ENCODE measurements at places on chromosomes 1 and 21.

DNA sequence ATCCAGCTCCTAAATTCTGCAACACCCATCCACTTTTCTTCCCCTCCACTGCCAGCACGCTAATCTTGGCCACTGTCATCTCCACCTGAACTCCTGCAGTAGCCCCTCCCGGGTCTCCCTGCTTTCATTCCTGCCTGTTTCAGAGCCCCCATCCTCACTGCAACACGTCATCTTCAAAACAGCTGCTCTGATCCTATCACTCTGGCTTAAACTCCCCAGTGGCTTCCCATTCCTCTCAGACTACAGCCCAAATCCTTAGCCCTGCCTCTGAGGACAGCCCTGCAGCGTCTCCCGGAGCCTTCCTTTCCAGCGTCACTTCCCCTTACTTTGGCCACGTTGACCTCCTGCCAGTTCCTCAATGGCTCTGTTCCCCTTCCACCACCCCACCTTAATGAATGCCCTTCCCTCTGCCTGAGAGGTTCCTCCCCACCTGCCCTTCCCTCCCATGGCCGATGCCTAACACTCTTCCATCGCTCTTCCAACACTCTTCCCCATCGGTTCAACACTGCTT is 22.9 kb upstream of the IFNAR2 start:
- DNase-seq = no peak

GRCh38 chr1:211710566-211711314 is 35.3 kb upstream of the NEK2 start:
- DNase-seq = no peak

- no peak for DNase-seq
Observed at GRCh38 chr1:34696981-34697380, 57.9 kb upstream of the GJB5 start.

- no peak for DNase-seq
Observed at GRCh38 chr1:109754738-109755137, 9.0 kb downstream of the EPS8L3 start.

- DNase-seq = no peak
Observed at GRCh38 chr1:18992646-18993045, 36.2 kb upstream of the IFFO2 start.

DNA sequence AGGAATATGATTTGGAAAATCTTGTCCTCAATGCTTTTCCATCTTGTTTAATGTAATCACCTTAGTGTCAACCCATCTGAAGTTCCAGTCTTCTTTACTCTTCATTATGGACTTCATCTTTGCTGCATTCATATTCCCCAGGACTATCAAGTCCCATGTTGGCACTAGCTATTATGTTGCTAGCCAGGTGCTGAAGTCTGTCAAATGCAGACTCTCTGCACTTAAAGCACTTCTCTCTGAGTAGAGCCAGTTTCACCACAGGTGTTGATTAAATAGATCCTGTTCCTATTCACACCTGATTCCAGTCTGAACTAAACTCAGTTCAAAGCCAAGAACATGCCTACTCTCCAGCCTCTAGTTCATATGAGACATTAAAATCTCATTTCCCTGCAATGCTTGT is 75.0 kb upstream of the PKN2 start:
- DNase-seq = no peak

GRCh38 chr21:43357715-43358430 is 69.1 kb downstream of the SIK1 start:
- DNase-seq = no peak

- no peak for DNase-seq
Observed at GRCh38 chr1:105004515-105004914, 1254.8 kb downstream of the AMY1C start.

- no peak for DNase-seq
Observed at GRCh38 chr1:64327119-64327518, 123.7 kb downstream of the UBE2U start.

DNA sequence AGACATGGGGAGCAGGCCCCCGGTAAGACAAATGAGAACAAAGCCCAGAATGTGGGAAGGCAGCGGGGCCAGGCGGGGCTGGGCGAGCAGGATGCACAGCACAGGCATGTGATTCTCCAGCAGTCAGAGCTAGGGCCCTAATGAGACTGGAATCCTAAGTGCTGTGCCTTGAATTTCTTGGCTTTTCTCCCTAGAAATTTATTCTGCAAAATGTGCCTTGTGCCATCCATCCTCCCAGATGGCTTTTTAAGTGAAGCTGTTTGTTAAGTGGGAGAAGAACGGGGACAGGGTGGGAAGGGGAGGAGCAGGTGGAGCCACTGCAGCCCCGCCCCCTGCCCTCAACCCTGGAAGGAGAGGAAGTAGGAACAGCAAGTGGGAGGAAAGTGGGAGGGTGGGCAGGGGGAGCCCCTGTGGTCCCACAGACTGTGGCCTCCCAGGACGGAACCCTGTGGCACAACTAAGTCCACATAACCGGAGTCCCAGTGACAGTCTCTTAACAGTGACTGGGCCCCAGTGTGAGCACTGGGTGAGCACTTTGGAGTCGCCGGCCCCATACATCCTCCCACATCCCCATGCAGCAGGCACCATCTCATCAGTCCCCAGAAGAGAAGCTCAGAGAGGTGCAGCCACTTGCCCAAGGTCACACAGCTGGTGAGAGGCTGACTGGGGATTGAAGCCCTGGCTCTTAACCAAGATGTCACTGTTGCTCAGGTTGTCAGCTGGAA is 216.9 kb downstream of the MATN1 start:
- DNase-seq = no peak

DNA sequence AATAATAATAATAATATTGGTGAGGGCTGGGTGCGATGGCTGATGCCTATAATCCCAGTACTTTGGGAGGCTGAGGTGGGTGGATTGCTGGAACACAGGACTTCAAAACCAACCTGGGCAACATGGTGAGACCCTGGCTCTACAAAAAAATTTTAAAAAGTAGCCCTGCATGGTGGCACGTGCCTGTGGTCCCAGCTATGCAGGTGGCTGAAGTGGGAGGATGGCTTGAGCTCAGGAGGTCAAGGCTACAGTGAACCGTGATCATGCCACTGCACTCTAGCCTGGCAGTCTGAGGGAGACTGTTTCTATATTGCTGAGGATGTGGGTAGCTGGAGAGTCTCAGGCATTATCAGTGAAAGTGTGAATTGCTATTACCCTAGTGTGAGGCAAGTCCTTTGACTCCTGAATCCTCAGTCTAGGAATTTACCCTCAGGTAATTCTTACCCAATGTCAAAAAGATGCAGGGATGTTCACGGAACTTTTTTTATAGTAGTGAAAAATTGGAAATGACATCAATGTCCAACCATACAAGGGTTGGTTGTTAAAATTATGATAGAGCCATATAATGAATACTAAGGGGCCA is 61.8 kb upstream of the RPL11 start:
- no peak for DNase-seq

DNA sequence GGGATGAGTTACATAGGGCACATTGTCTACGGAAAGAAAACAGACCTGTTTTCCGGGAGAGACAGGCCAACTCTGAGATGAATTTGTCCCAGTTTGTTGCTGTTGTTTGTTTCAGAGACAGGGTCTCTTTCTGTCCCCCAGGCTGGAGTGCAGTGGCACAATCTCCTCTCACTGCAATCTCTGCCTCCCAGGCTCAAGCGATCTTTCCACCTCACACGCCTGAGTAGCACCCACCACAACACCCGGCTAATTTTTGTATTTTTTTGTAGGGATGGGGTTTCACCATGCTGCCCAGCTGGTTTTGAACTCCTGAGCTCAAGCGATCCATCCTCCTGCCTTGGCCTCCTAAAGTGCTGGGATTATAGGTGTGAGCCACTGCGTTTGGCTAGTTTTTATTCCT is 125.5 kb upstream of the ERRFI1 start:
- DNase-seq = no peak

DNA sequence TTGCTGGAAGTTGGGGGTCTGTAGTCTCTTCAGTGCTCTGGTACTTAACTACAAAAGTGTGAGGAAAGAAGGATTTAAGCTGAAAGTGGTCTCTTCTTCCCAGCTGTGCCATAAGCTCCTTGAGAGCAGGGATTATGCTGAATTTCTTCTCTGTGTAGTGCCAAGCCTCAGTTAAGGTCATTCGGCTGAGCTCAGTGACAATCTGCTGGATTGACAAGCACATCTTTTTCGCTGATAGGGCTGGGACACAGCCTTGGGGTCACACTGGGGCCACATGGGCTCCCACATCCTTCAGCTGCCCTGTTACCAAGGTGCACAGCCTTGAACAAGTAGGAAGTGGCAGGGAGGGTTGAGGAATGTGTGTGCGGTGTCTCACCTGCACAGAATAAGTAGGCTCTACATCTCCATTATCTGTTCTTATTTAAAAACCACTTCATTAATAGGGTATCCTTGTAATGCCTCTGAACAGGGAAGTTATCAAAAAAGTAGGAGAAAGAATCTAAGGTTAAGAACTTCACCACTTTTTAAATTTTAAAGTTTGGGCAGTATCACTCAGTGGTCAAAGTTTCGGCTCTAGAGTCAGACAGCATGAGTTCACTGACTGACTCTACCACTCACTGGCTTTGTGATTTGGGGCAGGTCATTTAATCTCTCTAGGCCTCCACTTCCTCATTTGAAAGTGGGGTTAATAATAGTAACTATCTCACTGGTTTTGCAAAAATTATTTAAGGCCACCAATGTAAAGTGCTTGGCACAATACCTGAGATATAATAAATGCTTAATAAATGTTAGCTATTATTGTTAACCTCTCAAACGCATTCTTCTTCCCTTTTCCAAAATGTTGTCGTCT is 10.3 kb downstream of the ZBTB40 start:
- no peak for DNase-seq
